ENCODE measurements at places on chromosomes 1 and 21. TPM values are rescaled to one million over a fixed set of nuclear protein-coding genes. Genes with fewer than 3 reads are reported as not detected.

DNA sequence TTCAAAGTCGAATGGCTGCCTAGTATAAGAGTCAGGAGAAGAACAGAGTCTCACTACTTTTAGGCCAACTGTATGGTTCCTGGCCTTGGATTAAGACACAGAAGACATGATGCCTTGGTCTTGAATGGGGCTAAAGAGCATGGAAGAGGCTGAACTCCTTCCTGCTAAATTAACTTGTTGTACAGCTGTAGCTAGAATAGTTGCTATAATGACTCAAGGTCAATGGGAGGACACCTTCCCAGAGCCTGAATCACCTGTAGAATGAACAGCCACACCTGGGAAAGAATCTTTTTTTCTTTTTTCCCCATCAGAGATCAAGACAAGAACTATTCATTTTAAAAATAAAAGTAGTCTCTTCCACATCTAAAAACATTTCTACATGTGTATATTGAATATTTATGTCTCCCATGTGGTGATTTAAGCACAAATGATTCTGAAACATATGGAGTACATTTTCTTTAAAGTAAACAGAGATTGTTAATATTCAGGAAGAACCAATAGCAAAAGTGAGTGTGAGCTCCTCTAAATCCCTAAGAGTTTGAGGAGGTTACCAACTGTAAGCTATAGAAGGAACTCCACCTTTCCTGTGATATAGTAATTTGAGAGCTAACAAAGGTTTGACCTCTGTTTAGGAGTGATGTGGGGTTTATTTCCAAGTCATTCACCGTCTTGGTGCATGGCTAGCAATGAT lies 191.3 kb downstream of the TGFB2 start:
- no peak for DNase-seq

GRCh38 chr1:88526456-88526855 lies 157.6 kb upstream of the PKN2 start:
- no peak for DNase-seq

The CALML6 gene
- not detected for total RNA-seq

DNA sequence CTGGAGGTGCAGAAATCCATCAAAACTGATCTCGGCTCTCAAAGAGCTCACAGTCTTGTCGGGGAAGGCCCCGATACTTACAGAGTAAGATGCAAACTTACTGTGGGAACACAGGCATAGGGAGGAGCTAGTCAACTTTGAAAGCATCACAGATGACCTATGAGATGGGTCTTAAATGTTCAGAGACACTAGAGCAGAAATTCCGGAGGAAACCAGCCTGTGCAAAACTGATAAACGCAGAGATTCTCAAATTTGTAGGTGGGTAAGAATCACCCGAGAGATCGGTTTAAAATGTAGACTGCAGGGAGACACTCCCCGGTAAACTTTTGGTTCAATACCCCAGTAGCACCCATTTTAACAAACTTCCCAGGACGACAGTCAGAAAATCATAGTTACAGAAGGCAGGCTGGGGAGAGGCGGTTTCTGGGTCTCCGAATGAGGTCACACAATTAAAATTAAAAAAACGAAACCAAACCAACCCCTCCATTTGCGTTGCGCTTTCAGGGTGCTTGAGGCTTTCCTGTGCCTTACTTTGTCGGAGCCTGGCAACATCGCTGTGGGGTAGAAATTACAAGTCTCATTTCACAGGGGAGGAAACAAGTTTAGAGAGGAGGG lies 755 bp upstream of the THRAP3 start:
- DNase-seq: peak; percentile 44

DNA sequence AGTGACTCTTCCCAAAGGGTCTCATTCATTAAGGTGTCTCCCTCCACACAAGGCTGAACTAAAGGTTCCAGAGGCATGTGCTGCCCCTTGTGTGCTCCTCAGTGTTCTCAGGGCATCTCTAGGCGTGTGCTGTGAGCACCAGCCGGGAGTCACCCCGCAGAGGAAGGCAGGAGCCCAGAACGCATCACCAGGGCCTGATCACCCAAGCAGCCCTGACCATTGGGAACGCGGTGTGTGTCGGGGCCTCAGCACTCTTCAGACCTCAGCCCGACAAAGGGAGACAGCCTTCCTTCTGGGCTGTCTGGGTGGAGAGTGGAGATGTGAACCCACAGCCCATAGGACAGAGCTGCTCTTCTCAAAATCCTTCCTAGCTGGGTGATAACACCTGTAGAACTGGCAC lies 9.1 kb downstream of the SLC37A1 start:
- no peak for DNase-seq

The CSMD2 gene
- total RNA-seq: 3.5 TPM

The FCGR3B gene
- total RNA-seq: not detected

GRCh38 chr1:209662879-209663327 lies 10.7 kb upstream of the LAMB3 start:
- DNase-seq: no peak

- no peak for DNase-seq
Measured at GRCh38 chr1:167182571-167183320, 37.9 kb upstream of the POU2F1 start.

The HSD11B1 gene
- total RNA-seq: not detected

The KRTAP21-1 gene
- not detected for total RNA-seq
